ENCODE measurements at places on chromosomes 16 and 17.

DNA sequence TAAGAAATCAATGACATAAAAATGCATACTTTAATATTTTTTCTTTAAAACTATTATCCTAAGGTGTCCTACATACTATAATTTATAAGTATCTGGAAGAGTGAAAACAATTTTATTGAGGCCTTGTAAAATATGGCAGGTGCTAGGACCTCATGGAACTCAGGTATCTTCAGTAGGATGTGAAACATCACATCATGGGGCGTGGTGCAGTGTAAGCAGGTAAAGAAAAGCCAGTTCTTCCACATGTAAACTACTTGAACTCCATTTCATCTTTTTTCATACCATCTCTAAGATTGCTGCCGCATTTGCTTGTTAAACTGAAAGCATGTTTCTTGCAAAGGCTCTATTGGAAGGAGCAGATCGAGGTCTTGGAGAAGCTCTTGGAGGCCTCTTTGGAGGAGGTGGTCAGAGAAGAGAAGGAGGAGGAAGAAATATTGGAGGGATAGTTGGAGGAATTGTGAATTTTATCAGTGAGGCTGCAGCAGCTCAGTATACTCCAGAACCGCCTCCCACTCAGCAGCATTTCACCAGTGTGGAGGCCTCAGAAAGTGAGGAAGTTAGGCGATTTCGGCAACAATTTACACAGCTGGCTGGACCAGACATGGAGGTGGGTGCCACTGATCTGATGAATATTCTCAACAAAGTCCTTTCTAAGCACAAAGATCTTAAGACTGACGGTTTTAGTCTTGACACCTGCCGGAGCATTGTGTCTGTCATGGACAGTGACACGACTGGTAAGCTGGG lies at the start of gene CAPNS2:
Gene CAPNS2, plus strand, starts transcription at position 253 of the 744 bp plus-strand sequence. Its CDS starts 73 bp downstream, at position 326.
- DNase-seq = no peak

DNA sequence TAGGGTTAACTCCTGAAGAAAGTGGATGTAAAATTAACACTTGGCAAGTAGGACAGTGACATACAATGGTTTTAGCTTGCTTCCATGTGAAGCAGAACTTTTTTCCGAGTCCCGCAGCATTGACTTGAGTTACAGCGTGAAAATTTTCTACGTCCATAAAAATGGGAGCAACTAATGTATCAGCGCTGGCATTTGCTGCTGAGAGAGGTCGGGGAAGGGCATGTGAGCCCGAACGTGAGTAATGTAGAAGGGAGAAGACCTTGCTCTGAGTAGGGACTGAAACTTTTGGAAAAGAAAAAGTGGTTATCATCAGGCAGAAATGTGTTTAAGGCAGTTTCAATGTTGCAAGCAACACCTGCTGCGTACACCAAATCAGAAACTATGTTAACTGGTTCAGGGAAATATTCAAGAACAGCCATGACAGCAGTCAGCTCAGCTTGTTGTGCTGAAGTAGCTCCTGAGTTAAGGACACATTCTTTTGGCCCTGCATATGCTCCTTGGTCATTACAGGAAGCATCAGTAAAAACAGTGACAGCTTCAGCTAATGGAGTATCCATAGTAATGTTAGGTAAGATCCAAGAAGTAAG lies 70.9 kb upstream of the ARL4D start:
- no peak for DNase-seq

GRCh38 chr17:43051969-43052368 lies 26.9 kb downstream of the RND2 start:
- no peak for DNase-seq

GRCh38 chr16:27465483-27465879 lies 63.5 kb downstream of the IL21R start:
- no peak for DNase-seq

DNA sequence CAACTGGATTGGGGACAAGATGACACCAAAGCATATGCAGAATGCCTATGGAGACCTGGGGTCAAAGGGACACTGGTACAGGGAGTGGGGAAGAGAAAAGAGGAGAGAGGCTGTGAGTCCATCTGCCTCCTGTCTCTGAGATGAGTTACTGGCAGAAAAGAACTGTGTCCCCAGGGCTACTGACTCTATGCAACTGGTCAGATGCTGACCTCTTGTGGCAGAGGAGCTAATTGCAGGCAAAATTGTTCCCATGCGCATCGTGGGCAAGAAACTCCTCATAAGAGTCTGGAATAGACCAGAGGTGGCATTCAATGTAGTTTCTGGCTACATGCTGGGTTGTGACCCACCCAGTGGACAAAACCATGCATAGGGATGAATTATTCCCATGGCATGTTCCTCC lies 26.1 kb upstream of the MLKL start:
- DNase-seq = no peak

Measured in NCI-H2081 treated with DMSO at 0.1 percent for 48 hours (cell line).